NCI-H1092 treated with DMSO at 0.1 percent for 48 hours (cell line): ENCODE measurements at places on chromosomes 4 and X.

DNA sequence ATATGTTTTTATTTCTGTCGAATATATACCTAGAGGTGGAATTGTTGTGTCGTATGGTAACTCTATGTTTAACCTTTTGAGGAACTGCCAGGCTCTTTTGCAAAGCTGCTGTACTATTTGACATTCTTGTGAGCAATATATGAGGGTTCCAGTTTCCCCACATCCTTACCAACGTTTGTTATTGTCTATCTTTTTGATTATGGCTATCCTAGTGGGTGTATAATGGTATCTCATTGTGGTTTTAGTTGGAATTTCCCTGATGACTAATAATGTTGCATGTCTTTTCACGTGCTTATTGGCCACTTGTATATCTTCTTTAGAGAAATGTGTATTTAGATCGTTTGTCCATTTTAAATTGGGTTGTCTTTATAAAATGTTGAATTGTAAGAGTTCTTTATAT, 24.5 kb downstream of the REPS2 start:
- DNase-seq: no peak

DNA sequence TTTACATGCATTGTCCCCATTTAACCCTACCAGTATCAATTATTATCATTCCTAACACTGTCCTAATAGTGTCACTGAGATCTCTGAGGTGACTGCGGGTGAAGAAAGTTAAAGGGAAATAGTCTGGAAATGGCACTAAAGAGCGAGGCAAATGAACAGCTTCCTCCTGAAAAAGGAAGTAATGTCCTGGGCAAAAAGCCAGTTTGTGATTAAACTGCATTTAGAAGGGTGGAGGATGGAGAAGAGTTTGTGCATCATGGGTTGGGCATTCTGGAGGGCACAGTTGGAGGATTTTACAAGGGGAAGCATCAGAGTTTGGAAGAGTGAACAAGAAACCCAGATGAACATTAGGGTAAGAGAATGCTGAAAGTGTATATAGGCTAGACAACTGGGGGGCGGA, 60.5 kb upstream of the SLC25A4 start:
- DNase-seq: no peak

DNA sequence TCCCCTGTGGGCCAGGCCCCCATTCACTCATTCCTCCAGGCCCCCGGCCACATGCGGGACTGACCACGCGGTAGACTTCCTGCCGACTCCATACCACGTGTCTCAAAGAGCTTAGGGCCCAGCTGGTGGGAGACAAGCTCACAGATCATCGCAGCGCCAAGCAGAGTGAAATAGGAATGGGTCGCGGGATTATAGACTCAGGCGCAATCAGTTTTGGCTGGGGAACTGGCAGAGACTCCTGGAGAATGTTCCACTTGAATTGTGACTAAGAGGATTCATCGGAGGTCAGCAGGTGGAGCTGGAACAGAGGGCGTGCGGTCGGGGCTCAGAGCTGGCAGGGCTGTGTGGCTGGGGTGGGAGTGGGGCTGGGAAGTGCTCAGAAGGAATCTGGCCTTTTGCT, 15.6 kb downstream of the ATP2B3 start:
- DNase-seq: peak; percentile 10

DNA sequence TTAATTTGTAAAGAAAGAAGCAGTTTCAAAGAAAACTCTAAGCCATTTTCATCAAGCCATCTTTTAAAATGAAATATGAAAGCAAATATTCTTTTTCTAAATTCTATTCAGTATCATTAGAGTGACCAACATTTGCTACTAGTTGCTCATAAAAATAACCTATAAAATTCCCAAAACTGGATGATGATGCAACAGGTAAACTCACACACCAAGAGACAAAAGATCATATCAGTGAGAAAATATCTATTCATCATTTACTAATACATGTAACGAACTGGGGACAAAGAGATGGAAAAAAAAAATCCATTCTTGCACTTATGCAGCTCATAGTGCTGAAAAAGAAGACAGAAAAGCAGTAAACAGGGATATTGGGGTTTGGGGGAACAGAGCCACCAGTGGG, 48.1 kb downstream of the PDGFC start:
- DNase-seq: no peak

DNA sequence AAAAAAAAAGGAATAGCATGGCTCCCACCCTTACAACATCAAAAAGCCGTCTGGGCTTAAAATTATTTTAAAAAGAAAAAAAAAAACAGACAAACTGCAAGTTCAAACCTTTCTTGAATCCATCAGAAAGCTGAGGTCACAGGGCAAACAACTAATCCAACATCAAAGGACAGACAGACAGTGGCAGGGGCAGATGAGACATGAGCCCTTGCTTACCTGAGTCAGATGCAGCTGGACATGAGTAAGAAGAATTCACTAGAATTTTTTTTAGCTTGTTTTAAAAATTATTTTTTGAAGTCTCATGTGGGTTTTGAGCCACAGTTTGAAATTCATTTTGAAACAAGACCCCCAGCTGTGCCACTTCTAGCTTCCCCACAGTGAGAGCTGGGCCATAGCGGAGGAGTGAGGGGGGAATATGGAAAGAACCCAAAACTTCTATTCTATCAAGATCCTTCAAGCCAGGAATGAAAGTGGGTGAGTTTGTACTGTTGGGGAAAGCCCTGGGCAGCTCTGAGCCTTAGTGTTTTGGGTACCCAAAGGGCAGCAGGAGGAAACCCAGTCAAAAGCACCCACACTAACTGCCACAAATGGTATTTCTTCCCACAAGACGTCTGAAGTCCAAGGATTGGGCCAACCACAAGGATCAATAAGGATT, 111.4 kb downstream of the ATXN3L start:
- no peak for DNase-seq

GRCh38 chr4:70958681-70959080, 34.8 kb upstream of the DCK start:
- no peak for DNase-seq

GRCh38 chr4:168257768-168258167, 60.8 kb downstream of the DDX60 start:
- no peak for DNase-seq

- DNase-seq: no peak
Observed at GRCh38 chrX:20253232-20253543, 13.5 kb downstream of the RPS6KA3 start.

DNA sequence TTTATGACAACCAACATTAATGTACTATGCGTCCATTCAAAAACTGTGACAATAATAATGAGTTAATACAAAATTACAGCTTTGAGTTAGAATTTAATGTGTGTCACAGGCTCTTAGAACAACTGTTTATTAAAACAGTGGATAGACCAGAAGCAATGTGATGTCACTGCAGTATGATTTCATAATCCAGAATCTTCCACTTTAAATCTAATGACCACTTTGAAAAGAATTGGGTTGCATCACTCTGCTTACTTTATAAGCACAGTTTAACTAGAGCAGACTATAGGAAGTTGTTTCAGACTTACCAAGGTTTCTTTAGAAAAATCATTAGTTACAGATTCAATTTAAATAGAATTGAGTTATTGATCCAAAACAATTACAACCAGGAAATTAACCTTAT, 758.5 kb downstream of the KCTD8 start:
- no peak for DNase-seq

GRCh38 chr4:21205821-21206531, 505.7 kb downstream of the PACRGL start:
- DNase-seq: no peak

DNA sequence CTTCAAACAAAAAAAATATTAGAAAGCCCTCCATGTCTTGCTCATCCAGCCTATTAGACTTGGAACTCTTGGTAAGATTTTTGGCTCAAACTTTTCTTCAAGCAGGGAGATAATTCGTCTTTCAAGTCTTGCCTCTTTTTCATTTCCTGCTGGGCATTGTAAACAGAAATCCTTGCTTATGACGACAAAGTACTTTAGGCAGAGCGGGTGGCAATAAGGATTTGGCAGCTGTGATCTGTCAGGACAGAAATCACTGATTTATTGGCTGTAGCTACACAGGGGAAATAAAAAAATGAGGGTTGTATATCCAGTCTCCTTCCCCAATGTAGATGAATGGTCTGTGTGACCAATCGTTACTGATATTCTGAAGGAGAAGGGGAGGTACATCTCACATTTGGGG, 121.6 kb downstream of the SLC4A4 start:
- DNase-seq: no peak

GRCh38 chr4:121108557-121108956, 36.2 kb upstream of the NDNF start:
- DNase-seq: peak; percentile 3

DNA sequence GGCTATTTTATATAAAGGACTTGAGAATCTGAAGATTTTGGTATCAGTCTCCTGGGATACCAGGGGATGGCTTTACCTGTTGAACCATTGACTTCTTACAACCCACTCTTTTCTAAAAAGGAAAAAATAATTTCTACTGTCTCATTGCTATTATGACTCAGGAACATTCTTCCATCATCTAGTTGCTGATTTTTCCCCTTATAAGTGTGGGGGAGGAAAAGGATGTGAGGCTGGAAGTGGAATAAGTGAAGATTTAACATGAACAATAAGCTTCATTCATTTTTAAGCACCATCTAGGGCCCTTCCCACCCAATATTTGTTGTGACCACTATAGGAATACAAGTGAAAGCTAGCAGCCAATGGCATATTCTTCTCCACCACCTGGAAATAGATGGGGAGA, 10.6 kb upstream of the MND1 start:
- no peak for DNase-seq

- no peak for DNase-seq
Observed at GRCh38 chr4:14631806-14632440, 370.4 kb upstream of the CPEB2 start.

DNA sequence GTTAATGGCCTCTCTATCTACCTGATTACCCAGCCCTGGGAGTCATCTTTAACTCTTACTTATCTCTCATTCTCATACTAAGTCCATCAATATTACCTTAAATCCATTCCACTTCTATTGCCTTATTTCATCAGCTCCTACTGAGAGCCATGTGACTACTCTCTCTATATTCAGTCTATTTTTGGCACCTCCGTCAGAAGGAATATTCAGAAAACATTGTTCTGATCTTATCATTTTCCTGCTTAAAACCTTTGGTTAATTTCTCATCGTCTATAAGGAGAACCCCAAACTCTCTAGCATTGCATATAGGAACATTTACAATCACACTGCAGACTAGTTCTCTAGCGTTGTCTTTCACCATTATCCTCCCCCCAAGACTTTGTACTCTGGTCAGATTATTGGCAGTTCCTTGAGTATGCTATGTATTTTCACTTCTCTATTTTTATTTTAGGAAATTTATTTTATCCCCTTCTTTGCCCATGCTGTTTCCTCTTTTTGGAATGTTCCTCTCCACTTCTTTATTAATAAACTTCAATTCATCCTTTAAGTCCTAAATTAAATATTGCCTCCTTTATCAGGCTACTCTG, 13.7 kb upstream of the AMMECR1 start:
- DNase-seq: no peak

- peak; percentile 39 for DNase-seq
Observed at GRCh38 chrX:30713061-30713525, 59.9 kb downstream of the GK start.

DNA sequence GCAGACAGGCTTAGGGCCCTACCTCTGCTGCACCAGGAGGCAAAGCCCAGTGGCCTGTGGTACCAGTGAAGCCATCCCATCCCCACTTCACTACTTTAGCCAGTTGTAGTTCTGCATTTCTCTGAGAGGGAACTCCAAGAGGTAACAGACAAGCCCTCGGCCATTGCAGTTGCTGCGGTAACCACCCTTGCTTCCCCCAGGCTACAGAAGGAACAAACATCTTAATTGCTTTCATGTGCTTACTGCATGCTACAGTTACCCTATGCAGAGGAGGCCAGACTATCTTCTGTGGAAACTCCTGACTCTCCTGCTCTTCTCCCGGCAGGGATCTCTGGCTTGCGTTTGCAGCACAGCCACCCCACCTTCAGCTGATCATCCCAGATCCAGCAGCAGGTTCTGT, 67.8 kb downstream of the SPIN4 start:
- no peak for DNase-seq

DNA sequence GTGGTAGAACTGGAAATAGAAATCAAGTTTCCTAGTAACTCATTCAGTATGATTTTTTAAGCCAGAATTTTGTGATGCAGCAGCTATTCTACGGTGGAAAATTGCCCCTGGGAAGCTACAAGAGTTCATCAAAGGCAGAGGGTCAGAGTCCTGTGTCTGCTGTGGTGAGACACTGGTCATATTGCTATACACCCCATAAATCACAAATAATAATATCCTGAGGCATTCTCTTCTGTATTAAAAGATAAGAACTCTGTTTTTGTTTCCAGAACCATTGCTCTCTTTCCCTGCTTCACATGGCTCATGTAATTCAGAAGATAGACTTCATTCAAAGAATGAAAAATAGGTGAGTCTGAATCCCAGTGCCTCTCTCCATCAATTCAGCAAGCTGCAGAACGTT, 188.8 kb upstream of the NOCT start:
- DNase-seq: no peak

DNA sequence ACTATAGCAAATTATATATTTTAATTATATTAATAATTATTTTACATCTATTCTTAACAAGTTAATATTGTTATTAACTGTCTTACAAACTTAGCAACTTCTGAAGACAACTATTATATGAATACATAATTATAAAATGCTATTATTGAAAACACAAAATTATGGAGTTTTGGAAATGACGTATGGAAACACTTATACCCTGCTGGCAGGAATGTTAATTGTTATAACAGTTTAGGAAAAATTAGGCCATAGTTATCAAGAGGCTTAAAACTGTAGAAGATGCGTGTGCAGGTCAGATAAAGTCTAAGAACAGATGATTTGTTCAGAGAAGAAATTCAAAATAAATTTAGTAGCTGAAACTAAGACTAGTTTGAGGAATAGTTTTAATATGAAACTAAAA, 211.7 kb downstream of the FAT4 start:
- no peak for DNase-seq

GRCh38 chr4:39410415-39410814, 3.7 kb downstream of the KLB start:
- no peak for DNase-seq

GRCh38 chr4:181661923-181662322, 581.3 kb upstream of the TENM3 start:
- no peak for DNase-seq

- DNase-seq: no peak
Observed at GRCh38 chrX:149504226-149504914, 736 bp downstream of the IDS start.

DNA sequence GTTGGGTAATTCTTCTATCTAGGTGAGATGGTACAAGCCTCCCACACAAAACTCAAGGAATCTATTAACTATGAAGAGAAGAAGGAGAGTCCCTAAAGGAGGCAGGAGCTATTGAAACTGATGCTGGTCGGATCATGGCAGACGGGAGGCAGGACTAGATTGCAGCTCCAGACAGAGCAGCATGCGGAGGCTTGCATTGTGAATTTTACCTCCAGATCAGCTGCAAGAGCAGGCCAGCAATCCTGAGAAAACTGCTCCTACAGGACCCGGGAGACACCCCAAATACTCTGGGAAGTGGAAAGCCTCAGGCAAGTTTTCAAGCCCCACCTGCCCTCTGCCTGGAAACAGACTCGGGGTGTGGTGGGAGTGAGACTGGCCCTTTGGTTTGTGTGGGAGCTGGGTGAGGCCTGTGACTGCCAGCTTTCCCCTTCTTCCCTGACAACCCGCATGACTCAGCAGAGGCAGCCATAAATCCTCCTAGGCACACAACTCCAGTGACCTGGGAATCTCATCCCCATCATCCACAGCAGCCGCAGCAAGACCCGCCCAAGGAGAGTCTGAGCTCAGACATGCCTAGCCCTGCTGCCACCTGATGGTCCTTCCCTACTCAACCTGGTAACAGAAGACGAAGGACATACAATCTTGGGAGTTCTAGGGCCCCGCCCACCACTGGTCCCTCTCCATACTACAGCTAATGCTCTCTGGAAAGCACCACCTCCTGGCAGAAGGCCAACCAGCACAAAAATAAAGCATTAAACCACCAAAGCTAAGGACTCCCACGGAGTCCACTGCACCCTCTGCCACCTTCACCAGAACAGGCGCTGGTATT, 30.9 kb downstream of the GATB start:
- no peak for DNase-seq
